ENCODE measurements at places on chromosomes 3 and 15. TPM values are rescaled to one million over a fixed set of nuclear protein-coding genes. Genes with fewer than 3 reads are reported as not detected.
A peak's percentile ranks its signal among the peaks of the same experiment; 100 is the strongest.

The GOLGA6B gene
- total RNA-seq: not detected

The NR2F2 gene
- not detected for total RNA-seq

The SERP1 gene
- total RNA-seq: 252 TPM

The RTP1 gene
- total RNA-seq: 5.9 TPM

The SH2D7 gene
- not detected for total RNA-seq

The CPB1 gene
- not detected for total RNA-seq

DNA sequence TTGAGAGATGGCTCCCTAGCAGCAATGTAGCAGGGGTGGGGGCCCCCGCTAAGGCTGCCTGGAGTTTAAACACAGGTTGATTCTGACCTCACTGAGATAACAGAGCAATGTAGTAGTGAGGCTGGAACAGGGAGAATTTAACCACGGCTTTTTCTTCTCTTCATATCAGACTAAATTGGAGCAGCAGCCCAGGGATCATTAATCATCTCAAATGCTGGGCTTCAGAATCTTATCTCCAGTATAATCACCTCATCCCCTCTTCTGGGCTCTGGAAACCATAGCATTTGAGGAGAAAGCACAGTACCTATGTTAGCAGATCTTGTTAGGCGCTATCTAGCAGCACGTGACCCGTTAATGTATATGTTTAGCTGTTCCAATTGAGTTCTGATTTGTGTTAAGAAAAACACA is 25.4 kb upstream of the DET1 start:
- no peak for DNase-seq

GRCh38 chr3:69085833-69086722 is 1.3 kb downstream of the ARL6IP5 start:
- DNase-seq: no peak

GRCh38 chr3:110859336-110859735 is 212.3 kb upstream of the NECTIN3 start:
- DNase-seq: no peak

DNA sequence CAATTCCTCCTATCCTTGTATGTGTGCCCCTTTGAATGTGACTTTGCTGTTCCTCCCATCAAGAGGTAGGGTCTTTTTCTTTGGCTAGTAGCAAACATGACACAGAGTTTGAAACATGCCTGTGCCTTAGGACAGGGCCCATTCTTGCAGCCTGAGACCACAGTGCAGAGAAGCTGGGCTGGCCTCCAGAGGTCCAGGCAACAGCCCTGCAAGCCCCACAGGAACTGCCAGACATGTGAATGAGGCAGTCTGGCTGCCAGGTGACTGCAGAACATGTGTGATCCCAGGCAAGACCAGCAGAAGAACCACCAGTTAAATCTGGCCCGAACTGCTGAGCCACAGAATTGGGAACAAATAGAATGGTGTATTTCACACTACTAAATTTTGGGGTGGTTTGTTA is 1.2 kb upstream of the HGD start:
- no peak for DNase-seq

DNA sequence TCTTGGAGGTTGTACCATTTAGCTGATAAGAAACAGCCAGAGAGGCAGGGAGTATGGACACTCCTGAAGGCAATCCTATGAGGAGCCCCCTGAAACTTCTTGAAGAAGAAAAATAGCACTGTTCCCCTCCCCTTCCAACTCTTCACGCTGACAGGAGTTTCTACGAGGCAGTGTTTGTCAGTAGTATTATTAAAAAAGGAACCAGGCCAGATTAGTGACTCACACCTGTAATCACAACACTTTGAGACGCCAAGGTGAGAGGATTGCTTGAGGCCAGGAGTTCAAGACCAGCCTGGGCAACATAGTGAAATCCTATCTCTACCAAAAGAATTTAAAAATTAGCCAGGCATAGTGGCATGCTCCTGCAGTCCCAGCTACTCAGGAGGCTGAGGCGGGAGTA is 38.7 kb downstream of the WWTR1 start:
- no peak for DNase-seq

- DNase-seq: no peak
These were observed 64.1 kb upstream of the KBTBD8 start for GRCh38 chr3:66934041-66934440.

DNA sequence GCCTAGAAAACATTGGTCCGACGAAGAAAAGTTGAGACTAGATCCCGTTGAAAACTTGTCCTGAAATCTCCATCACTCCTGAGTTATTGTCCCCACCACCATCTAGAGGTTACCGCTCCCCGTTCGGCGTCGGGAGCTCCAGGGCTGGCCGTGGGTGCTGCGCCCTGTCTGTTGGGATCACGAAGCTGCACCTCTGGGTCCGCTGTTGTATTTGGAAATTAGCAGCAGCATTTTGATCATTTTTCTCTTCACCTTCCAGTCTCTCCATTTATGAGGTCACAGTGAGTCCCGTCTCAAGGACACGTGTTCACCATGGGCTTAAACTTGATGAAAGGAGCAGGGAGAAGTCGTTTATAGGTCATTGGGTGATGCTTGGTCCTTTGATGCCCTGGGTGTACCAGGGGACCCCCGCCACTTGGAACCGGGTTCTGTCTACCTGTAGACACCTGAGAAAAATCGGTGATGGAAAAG is 565 bp downstream of the MANF start:
- no peak for DNase-seq

DNA sequence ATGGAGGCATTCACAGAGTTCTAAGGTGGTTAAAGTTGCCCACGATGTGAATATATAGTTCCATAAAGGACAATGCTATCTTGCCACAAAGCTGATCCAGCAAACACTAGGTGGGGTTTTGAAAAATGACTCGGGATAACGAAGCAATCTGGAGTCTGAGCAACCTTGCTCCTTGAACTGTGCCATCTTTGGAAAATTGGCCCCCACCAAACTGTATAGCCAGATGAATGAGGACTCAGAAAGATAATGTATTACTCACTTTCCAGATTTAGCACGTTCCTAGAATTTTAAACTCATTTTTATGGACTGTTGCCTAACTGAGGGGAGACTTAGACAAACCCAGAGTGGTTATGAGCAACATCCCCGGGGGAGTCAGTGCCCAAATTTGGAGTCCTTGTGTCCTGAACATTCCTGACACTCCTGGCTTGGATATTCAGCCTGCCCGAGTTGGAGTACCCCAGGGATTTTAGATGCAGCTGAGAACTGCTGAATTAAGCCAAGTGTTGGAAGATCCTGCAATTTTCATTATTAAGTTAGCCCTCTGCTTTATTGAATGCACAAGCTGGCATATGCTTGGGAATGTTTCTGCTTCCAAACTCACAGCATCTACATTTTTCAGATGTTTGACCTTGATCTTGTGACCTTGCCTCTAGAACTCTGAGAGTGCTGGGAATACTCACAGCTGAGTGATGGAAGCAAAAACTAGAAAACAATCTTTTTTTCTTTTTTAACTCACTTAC is 8.8 kb upstream of the MAGI1 start:
- no peak for DNase-seq

- peak; percentile 2 for DNase-seq
These were observed 1038.8 kb upstream of the EPHA6 start for GRCh38 chr3:95775486-95776094.

Data from GM23338 (cell line).